ENCODE measurements at places on chromosomes 7 and 10.

GRCh38 chr10:97572214-97572989 lies at the start of gene ANKRD2:
TSS of gene ANKRD2 (plus strand) at chr10:97572779. CDS start at chr10:97572789, 10 bp downstream.
- DNase-seq, result no peak

GRCh38 chr10:47305566-47305965 lies 5.6 kb downstream of the GDF10 start:
- DNase-seq, result no peak

DNA sequence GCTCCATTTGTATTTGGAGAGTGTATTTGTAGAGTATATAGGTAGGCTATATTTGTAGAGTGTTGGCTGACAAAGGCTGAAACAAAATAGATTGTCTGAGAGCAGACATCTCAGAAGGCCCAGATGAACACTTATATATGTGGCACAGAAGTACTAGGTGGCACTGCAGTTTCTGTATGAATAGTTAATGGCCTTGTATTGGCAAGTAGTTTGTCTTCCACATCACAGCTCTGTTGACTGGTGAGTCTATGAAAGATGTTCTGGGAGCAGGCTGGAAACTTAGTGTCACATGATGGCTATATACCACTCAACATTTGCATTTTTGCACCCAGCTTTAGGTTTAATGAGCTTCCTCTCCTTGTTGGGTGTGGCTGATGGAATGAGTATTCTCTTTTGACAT lies 51.9 kb downstream of the CCNY start:
- DNase-seq, result no peak

DNA sequence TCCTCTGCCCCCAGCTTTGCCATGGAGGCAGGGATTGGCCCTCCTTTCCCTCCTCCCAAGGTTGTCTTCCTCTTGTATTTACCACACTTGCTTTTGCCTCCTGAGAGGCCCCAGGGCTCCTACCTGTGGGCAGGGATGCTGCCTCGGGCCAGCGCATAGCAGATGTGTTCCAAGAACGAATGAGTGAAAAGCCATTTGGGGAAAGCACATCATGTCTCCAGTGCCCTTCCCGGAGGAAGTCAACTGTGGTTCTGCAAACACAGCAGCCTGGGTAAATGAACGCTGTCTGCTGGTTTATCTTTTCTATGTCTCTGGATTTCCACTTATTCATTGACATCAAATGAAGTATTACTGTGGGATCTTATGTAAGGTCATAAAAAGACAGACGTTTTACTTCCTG lies 161.7 kb downstream of the FANK1 start:
- DNase-seq, result no peak

GRCh38 chr10:58967551-58968388 lies 208.7 kb upstream of the PHYHIPL start:
- no peak for DNase-seq

DNA sequence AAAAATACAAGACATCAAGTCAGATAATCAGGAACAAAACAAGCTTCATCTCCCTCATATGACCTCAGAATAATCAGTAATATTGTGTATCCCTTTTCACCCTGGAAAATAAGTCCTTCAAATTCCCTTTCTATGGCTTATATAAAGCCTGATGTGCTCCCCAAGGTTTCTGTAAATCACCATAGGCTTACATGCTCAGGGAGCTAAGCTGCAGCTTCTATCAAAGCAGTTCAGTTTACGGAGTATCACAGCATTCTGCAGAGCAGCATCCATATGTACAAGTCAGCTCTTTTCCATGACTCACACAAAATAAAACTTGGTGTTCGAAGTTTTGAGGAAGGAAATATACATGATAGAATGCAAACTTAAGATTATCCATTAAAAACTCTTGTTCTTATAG lies 225.6 kb downstream of the LRRTM3 start:
- no peak for DNase-seq
